ENCODE measurements at places on chromosomes 2 and 18.

GRCh38 chr18:51543658-51544155 lies 346.2 kb upstream of the MEX3C start:
- no peak for DNase-seq

- no peak for DNase-seq
Measured at GRCh38 chr2:173961346-173961705, 3.8 kb downstream of the SP3 start.

DNA sequence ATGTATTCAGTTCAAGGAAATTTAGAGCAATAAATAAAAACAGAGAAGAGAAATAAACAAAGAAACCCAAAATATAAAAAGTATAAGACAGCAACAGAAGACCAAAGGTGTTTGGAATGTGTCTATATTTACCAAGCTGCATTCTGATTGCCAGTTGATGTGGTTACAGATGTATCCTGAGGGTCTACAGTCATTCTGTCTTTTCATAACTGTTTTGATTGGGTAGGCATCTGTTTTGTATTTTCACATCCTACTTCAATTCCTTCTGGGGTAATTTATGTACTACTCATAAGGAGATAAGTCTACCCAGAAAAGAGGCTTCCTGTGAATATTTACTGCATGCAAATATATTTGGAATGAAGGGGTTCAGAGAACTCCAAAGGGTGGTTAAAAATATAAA lies 596.8 kb upstream of the GCFC2 start:
- no peak for DNase-seq

- DNase-seq, result no peak
Measured at GRCh38 chr2:168323529-168324021, 76.2 kb upstream of the STK39 start.

GRCh38 chr18:27447451-27447881 lies 262.4 kb upstream of the CHST9 start:
- no peak for DNase-seq

DNA sequence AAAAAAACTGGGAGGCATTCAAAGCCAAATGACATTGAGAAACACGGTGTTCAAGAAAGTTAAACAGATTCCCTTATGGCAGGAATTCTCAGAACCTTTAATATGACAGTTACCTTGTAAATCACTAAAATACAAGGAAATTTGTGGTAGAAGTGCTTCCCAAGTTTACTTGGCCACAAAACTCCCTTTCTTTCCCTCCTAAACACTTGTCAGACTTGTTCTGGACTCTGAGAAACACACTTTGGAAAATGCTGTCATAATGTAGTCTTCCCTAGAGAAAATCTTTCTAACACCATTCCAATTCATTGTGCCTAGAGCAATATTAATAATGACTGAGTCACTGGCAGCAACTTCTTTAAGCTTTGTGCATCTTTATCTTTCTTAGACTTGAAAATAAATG lies 140.4 kb downstream of the ANKRD44 start:
- no peak for DNase-seq

DNA sequence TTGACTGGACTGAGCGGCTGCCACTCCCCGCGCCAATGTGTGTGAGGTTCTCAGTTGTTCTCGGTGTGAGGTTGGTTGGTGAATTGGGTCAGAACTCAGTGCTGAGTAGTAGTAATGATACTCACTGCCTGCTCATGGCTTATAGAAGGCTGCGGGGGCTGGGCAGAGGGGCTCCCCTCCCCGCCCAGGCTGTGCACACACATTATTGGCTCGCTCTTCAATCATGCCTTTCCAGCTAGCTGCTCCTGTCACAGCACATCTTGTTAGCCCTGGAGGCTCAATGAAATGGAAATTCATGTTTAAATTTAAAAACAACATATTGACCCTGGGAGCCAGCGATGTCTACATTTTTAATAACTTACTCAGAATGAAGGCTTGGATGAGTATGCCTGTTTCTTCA lies 152.8 kb downstream of the CELF4 start:
- DNase-seq, result no peak

GRCh38 chr18:58787536-58788149 lies 77.0 kb upstream of the ZNF532 start:
- DNase-seq, result no peak

DNA sequence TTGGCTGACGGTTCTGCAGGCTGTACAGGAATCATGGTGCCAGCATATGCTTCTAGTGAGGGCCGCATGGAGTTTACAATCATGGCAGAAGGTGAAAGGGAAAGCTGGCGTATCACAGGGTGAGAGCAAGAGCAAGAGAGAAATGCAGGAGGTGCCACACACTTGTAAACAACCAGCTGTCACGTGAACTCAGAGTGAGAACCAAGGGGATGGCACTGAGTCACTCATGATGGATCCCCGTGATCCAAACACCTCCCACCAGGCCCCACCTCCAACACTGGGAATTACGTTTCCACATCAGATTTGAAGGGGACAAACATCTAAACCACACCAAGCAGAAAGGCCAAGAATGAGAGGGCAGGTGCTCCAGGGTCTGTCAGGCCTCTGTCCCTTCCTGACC lies 185.0 kb upstream of the PID1 start:
- DNase-seq, result no peak

DNA sequence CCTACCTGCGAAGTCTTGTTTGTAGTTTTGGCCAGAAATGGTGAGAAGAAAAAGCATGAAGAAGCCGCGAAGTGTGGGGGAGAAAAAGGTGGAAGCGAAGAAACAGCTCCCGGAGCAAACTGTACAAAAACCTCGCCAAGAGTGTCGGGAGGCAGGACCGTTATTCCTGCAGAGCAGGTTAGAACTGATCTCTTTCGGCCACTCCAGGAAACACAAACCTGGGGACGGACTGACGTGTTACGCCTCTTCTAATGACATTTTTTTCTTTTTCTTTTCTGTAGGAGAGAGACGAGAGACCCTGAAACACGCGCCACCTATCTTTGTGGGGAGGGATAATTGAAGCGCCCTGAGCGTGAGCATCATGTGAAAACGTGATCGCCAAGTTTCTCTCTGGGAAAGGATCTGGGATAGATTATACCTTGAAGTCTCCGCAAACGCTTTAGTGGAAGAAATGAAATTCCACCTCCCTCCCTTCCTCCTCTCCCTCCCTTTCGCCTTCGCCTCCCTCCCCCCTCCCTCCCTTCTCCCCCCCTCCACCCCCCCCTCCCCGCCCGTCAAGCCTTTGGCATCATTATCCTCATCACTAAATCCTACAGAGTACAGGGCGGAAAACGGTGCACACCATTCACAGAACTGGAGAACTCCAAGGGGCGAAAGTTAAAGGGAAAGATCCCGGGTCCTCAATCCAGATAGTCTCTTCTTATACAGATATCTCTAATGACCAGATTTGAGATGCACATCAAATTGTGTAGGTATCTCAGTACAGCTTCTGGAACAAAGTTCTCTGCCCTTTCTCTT lies at the start of gene ZEB2:
TSS of gene ZEB2 (minus strand) at position 186 of the 798 bp plus-strand sequence. CDS start 2,769 bp downstream, outside the sequence.
- DNase-seq, result peak; percentile 88

DNA sequence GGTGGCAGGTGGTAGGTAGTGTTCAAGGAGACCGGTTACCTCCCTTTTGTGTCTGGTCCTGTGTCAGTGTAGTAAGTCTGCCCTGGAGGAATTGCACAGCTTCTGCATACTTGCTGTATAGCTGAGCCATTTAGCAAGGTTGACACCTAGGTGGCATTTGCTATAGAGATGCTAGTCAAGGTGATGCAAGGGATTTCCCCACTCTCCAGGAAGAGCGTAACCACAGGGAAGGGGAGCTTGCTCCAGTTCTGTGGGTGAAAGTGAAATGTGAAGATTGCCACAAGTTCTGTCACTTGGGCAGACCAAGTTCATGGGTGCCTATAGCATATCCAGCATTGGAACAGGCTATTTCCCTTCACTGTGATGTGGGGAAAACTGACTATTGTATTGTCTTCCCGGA lies 28.1 kb downstream of the NAT8 start:
- DNase-seq, result no peak

- no peak for DNase-seq
Measured at GRCh38 chr2:218998414-218999002, 5.3 kb upstream of the CRYBA2 start.

DNA sequence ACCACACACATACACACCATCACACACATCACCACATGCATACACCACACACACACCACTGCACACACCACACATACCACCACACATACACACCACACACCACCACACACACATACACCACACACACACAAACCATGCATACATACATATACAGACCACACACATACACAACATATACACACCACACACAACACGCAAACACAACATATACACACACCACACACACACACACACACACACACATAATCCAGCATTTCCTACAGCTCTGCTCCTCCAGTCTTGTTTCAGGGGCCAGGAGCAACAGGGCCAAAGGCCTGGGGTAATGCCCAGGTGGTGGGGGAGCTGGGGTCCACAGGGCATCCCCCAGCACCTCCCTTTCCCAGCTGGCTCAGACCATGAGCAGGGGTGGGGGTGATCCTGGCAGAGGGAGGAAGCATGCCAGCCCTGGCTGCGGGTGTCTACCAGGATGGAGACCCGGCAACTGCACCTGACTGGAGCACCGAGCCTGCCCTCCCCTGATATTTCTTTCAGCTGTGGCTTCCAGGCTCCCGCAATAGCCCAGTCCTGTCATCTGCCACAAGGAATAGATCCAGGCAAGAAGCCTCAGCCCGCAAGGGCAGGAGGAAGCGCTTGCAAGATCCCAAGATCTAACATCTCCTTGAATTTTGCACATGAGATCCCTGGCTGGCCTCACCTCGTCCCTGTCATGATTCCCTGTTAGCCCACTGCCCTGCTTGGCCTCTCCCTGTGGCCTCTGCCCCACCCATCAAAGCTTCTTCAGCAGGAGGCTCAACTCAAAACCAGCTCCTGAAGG lies 196.9 kb downstream of the TNS1 start:
- DNase-seq, result no peak

DNA sequence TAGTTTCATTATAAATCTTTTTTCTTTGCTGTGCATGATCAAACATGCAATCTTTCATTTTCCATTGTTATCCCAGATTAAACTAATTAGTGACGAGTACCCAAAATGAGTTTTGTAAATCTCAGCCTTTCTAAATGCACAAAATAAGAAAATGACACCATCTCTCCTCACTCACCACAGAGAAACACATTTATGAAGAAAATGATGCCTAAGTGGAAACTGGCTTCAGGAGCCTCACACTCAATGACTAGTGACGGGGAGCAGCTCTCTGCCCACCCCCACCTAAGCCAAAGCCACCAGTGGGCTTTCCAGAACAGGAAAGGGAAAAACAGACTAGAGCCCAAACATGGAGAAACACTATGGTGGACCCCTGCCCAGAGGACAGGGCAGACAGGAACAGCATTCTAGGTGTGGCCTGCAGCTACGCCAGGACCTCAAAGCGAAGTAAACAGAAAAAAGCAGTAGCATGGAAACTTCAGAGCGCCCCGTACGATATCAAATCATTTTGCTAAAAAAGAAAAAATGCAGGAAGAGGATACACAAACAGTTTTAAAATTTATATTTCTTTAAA lies 113.5 kb downstream of the RBMS1 start:
- DNase-seq, result no peak

DNA sequence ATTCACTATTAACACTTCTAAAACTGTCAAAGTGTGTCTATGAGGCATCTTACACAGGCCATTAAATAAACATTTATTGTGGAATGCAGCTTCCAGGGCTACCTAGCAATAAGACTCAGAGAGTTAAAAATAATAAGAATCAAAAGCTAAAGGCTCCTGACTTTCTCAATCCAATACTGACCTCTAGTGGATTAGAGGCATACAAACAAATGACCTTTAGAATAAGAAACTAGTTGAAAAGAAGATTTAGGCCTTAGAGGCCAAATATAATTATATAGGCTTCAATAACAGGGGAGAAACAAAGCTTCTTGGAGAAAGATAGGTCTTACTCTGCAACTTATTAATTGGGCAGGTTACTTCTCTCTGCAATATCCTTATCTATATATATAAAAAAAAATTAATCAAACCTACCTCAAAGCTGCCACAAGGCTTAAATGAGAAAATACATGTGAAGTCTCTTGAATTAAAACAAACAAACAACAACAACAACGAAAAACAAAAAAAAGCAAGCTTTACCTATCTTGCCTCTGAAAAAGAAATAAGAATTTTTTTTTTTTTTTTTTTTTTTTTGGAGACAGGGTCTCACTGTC lies 246.1 kb downstream of the EXOC6B start:
- DNase-seq, result peak; percentile 72

DNA sequence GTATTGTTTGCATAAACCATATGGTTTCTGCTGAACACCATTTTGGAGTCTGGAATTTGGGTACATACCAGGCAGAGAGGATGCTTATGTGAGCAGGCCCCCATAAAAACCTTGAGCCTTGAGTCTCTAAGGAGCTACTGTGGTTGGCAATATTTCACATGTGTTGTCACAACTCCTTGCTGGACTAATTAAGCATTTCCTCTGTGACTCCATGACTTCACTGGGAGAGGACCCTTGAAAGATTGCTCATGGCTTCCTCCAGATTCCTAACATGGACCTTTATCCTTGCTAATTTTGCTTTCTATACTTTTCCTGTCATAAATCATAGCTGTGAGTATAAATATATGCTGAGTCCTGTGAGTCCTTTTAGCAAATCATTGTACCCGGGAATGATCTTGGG lies 7.6 kb upstream of the COQ10B start:
- DNase-seq, result no peak

- DNase-seq, result no peak
Measured at GRCh38 chr18:56541793-56542192, 96.6 kb downstream of the TXNL1 start.

DNA sequence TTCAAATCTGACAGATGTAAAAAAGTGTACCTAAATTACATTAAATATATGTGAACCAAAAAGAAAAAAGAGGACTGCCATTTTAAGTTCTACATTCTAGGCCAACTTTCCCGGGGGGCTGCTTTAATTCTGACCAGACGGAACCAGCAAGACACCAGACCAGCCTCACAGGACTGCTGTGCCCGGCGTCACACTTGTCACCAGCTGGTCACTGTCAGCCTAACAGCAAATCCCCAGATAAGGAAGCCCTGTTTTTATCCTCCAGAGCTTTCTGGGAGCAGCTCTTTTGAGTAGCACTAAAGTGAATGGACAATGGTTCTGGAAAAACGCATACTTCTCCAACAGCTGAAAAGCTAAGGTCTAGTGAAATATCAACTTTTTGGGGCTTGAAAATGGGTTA lies 35.6 kb downstream of the CYB5A start:
- DNase-seq, result no peak

DNA sequence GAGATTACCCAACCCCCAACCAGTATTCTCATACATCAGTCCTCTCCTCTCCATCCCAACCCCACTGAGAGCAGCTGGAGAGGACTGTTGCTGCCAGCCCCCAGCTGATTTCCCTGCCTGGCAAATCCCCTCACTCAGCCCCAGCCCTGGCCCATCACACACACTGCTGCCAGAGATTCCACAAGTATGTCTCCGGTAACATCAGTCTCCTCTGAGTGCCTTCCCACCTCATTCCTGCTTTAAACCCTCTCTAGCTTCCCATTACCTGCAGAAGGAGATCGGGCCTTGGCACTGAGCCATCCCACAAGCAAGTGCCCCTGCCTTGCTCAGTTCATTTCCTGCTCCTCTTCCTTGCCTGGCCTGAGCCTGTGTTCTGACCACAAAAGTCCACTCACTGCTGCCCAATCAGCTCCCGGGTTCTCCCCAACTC lies 50.6 kb upstream of the ZFP36L2 start:
- DNase-seq, result no peak

DNA sequence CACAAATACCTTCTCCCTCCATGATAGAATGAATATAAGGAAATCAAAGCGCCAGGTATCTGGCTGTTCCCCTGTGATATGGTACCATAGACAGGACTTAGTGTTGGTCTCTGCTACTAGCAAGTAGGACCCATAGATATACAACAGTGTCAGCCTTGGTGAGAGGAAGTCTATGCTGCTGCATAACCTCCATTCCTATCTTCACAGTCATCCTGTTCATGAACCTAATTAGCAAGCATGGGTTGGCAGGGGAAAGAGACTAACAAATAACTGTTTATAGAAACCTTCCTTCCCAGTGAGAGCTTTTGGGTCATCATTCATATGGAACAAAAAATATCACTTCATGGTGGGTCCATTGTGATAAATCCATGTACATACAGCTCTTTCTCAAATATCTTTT lies 188.9 kb upstream of the FAM98A start:
- DNase-seq, result no peak

Measured in hematopoietic multipotent progenitor cell treated with erythropoietin and hydrocortisone succinate and interleukin-3 and kit ligand, for 17 days (in vitro differentiated cells).